Calu3 (cell line): ENCODE measurements at places on chromosomes 1 and 21. TPM values are rescaled to one million over a fixed set of nuclear protein-coding genes. Genes with fewer than 3 reads are reported as not detected.

The LCE2C gene
- not detected in 2 replicates for total RNA-seq

The ALG14 gene
- total RNA-seq, result 5.8 and 7.0 TPM in 2 replicates

DNA sequence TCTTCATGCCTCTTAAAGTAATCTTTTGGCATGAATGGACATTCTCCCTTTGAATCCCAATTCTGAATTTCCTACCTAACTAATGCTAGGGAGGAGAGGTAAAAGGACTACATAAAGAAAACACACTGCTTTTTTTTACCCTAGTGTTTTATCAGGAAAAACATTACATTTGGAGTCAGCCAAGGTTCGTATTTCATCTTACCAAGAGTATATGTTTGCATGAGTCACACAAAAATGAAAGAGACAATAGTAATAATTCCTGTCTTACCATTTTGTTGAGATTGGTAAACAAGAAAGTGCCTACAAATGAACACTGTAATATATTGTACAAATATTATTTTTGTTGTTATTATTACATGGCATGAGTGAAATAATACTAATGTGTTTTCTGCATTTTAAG, 112.9 kb upstream of the WARS2 start:
- no peaks in the 10 kb centered on the region for H3K27me3 ChIP-seq
- H3K36me3 ChIP-seq, result no peaks in the 10 kb centered on the region
- no peaks in the 10 kb centered on the region for H3K4me1 ChIP-seq
- H3K27ac ChIP-seq, result no peak overlapping the region

GRCh38 chr1:97254731-97255463, 533.3 kb downstream of the PTBP2 start:
- no peak overlapping the region for H3K4me3 ChIP-seq
- H3K36me3 ChIP-seq, result no peaks in the 10 kb centered on the region
- no peak overlapping the region for H3K27ac ChIP-seq
- DNase-seq, result no peak

DNA sequence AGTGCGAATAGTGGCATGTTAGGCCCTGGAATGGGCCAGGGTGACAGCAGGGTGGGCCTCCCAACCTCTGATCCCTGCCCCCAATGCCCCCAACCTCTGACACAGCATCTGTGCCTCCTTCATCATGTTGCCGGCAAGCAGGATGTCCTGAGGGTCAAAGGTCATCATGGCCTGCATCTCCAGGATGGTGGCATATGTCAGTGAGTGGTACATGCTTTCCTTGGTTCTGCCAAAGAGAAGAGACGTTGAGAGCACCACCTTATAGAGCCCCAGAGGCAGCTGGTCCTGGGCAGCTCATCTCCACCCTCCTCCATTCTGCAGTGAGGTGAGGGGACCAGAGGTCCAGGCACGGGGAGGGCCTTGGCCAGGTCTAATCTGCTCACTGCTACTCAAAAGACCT, 17.6 kb downstream of the TTC39A start:
- no peak overlapping the region for H3K27ac ChIP-seq
- peaks cover 45% of the 10 kb centered on the region for H3K4me1 ChIP-seq
- H3K36me3 ChIP-seq, result peaks cover 21% of the 10 kb centered on the region

- DNase-seq, result no peak
- peaks cover 6% of the 10 kb centered on the region for H3K36me3 ChIP-seq
- H3K27ac ChIP-seq, result no peak overlapping the region
Measured at GRCh38 chr21:37459575-37459974, 93.0 kb downstream of the DYRK1A start.

- no peak for DNase-seq
- H3K36me3 ChIP-seq, result peaks cover 10% of the 10 kb centered on the region
- peaks cover 35% of the 10 kb centered on the region for H3K27me3 ChIP-seq
- peaks cover 25% of the 10 kb centered on the region for H3K4me1 ChIP-seq
Measured at GRCh38 chr1:119007670-119008482, 19.7 kb upstream of the TBX15 start.

DNA sequence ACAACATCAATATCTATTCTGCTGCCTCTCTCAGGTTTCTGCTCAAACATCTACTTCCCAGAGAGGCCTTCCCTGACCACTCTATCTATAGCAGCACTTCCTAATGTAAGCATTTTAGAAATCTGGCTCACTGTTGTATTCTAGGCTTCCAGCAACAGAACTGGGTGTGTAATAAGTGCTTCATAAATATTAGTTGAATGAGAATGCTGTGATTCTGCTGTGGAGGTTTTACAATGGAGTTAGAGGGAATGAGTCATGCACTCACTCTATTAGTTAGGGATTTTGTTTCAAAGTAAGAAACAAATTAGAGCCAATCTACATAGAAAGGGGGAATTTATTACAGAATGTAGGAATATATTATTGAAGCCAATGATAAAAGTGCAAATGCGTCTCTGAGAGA, 38.6 kb upstream of the SLC35F3 start:
- H3K36me3 ChIP-seq, result no peaks in the 10 kb centered on the region
- H3K27ac ChIP-seq, result no peak overlapping the region
- H3K4me1 ChIP-seq, result no peaks in the 10 kb centered on the region
- H3K4me3 ChIP-seq, result no peak overlapping the region
- peaks cover 29% of the 10 kb centered on the region for H3K27me3 ChIP-seq
- no peak for DNase-seq

- H3K4me1 ChIP-seq, result no peaks in the 10 kb centered on the region
- H3K36me3 ChIP-seq, result no peaks in the 10 kb centered on the region
- peaks cover 54% of the 10 kb centered on the region for H3K27me3 ChIP-seq
- H3K27ac ChIP-seq, result no peak overlapping the region
- DNase-seq, result no peak
Measured at GRCh38 chr1:12059722-12060464, 3.2 kb upstream of the TNFRSF8 start.

- no peak for DNase-seq
- peaks cover 30% of the 10 kb centered on the region for H3K4me1 ChIP-seq
- H3K4me3 ChIP-seq, result no peak overlapping the region
- H3K27me3 ChIP-seq, result no peaks in the 10 kb centered on the region
- H3K36me3 ChIP-seq, result no peaks in the 10 kb centered on the region
- no peak overlapping the region for H3K27ac ChIP-seq
Measured at GRCh38 chr1:223198628-223198965, 55.5 kb upstream of the TLR5 start.

GRCh38 chr1:68453060-68453670, 3.4 kb upstream of the RPE65 start:
- no peak overlapping the region for H3K27ac ChIP-seq
- no peak for DNase-seq
- H3K36me3 ChIP-seq, result no peaks in the 10 kb centered on the region
- H3K4me3 ChIP-seq, result no peak overlapping the region
- H3K4me1 ChIP-seq, result no peaks in the 10 kb centered on the region

- DNase-seq, result no peak
- no peak overlapping the region for H3K27ac ChIP-seq
- H3K27me3 ChIP-seq, result no peaks in the 10 kb centered on the region
- H3K36me3 ChIP-seq, result peaks cover 9% of the 10 kb centered on the region
- H3K4me3 ChIP-seq, result no peak overlapping the region
Measured at GRCh38 chr1:230359992-230360668, 66.0 kb downstream of the PGBD5 start.

GRCh38 chr1:11671544-11672286, 7.7 kb downstream of the FBXO6 start:
- no peaks in the 10 kb centered on the region for H3K4me1 ChIP-seq
- H3K4me3 ChIP-seq, result no peak overlapping the region
- no peaks in the 10 kb centered on the region for H3K27me3 ChIP-seq
- H3K36me3 ChIP-seq, result no peaks in the 10 kb centered on the region
- no peak for DNase-seq

DNA sequence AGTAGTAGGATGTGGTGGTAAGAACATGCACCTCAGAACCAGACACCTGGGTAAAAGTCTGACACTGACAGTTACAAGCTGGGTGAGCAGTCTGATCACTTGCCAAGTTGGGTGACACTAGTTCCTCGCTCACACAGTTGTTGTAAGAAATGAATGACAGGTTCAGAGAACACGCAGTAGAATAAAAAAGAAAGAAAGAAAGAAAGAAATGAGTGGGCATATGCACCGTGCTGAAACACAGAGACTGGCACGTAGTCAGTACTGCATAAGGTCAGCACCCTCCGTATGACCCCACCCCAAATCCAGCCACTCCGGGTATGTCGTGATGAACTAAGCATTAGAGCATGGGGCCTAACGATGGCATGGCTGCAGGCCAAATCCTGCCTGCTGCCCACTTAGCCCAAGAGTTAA, 90.6 kb downstream of the GLUL start:
- no peak overlapping the region for H3K4me3 ChIP-seq
- H3K27ac ChIP-seq, result no peak overlapping the region
- peaks cover 31% of the 10 kb centered on the region for H3K4me1 ChIP-seq
- no peaks in the 10 kb centered on the region for H3K27me3 ChIP-seq
- DNase-seq, result no peak
- H3K36me3 ChIP-seq, result no peaks in the 10 kb centered on the region

DNA sequence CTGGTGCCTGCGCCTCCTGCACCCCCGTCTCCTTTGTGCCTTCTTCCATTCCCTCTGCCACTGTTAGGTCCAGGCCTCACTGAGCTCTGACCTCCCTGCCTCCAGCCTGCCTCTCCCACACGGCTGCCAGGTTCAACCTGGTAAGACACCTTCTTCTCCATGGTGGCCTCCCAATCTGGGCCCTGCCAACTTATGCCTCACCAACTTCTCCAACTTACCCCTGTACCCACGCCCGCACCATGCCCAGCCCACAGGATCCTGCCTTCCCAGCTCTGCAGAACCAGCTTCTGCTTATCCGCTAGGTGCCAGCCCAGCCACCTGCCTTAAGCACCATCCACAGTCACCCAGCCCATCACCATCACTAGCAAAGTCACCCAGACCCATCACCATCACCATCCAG, 37.2 kb downstream of the PDE9A start:
- no peaks in the 10 kb centered on the region for H3K36me3 ChIP-seq
- H3K27me3 ChIP-seq, result no peaks in the 10 kb centered on the region
- DNase-seq, result no peak
